ENCODE measurements at places on chromosomes 5 and 9. TPM values are rescaled to one million over a fixed set of nuclear protein-coding genes. Genes with fewer than 3 reads are reported as not detected.

IFNA8 gene
- total RNA-seq: not detected

PCDHA4 gene
- total RNA-seq: 27.8 TPM

PCDHGB4 gene
- 16.1 TPM for total RNA-seq

- no peak for DNase-seq
Measured at GRCh38 chr9:35675204-35675603, 1.5 kb downstream of the CA9 start.

DNA sequence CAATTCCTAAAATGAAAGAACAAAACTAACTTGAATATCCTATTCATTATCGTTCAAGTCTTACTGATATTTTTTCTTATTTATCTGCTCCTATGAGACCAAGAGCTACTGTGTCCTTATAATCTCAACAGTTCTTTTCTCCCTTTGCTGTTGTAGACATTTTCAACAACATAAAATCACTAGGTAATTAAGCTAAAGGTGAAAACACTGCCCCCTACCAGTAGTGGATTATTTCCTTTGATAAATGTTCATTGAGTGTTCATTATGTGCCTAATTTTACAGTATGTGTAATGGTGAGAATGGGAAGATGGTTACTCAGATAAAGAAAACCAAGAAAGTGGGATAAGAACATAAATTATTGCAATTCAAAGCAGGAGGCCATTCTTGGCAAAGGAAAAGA lies 41.4 kb upstream of the PAPPA start:
- DNase-seq: no peak

GRCh38 chr5:59715228-59715627 lies 178.3 kb downstream of the PDE4D start:
- no peak for DNase-seq

DNA sequence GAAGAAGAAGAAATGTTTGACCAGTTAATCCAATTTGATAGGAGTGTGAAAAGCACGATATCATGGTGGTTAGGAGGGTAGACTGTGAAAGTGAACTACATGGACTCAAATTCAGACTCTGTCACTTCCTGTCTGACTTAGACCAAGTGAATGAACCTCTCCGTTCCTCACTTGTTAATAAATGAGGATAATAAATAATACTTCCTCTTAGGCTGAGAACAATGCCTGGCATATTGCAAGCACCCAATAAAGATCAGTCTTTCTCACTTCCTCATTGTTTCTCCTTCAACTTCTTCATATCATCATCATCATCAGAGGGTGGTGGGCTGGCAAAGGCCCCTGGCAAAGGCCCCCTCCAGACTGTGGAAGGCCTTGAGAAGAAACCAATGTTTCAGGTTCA lies 148.7 kb downstream of the CDK5RAP2 start:
- DNase-seq: no peak

- DNase-seq: no peak
Measured at GRCh38 chr9:137438591-137439157, 2.5 kb downstream of the ENTPD8 start.

- no peak for DNase-seq
Measured at GRCh38 chr9:7139886-7140285, 382.1 kb downstream of the KDM4C start.

- DNase-seq: no peak
Measured at GRCh38 chr5:45601424-45601823, 94.8 kb downstream of the HCN1 start.

Data from progenitor cell of endocrine pancreas (in vitro differentiated cells).